ENCODE measurements at places on chromosomes 6 and 20.

GRCh38 chr6:94278146-94278545, 858.8 kb upstream of the EPHA7 start:
- DNase-seq: no peak

DNA sequence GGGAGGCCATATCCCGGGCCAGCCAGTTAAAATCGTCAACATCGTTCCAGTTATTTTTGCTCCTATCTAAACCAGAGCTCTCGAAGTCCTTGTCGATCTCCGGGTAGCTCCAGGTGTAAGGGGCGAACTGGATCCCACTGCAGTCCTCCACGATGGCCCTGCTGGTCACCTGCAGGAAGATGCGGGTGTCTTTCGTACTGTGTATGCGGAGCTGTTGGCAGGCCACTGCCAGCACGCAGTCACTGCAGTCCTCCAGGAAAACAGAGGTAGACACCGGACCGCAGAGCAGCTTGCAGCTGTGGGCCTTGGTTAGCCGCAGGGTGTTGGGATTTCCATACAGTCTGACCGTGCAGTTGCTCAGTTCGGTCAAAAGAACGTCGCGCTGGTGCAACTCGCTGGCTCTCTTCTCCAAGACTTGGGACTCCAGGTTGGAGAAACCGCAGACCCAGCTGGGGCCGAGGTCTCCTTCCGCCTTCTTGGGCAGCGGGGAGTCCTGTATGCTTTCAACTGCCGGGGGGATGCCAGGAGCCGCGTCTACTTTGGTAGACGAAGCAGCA, 742 bp downstream of the TBCC start:
- DNase-seq: no peak

DNA sequence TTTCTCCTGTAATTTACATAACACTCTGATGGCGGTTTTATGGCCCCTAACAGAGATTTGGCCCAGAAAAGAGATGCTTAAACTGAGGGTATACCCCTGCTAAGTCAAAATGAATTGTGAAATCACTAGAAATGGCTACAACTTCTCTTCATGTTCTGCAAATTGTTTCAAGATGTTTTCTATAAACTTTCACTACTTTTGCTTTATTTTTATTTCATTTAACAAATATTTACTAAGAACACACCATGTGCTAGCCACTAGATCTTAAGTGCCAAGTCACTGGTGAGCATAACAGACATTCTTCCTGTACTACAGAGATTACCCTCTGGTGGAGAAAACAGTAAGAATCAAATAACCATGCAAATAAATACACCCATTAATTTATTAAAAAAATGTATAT, 87.6 kb downstream of the KCNQ5 start:
- DNase-seq: no peak

DNA sequence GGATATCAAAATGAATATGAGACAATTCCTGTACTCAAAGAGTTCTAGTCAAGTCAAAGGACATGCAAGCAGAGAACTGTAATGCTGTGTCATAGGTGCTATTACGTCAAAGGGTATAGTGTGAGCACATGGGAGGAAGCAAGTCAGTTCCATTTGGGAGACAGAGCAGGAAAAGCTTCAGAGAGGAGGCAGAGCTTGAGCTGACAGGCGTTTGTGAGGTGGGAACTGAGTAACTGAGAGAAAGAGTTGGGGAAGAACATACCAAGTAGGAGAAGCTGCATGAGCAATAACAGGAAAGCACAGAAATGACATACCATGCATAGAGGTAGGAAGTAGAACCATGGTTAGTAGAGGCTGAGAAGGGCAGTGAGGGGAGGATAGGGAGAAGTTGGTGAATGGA, 15.2 kb upstream of the SSR1 start:
- no peak for DNase-seq

- no peak for DNase-seq
These were observed 143.5 kb downstream of the PDE7B start for GRCh38 chr6:135994857-135995544.

- DNase-seq: no peak
These were observed 248.3 kb downstream of the DHX35 start for GRCh38 chr20:39210341-39211036.

DNA sequence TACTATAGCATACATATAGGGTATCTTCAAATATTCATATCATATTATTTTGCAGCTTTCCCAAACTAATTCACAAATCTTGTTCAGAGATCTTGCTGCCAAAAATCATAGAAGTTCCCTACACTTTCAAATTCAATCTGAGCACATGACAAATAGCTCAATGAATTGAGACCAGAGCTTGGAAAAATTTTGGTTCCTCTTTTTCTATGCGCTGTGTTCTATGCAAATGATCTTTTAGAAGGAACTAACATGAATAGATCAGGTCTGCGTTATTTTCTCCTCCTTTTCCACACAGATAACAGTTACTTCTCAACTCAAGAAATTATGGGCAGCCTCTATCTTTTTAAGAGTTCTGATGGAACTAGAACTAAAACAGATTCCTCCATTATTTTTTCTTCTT, 316.3 kb downstream of the ARHGAP18 start:
- no peak for DNase-seq

GRCh38 chr6:110656492-110656891, 158.8 kb downstream of the CDK19 start:
- no peak for DNase-seq

- DNase-seq: peak; percentile 65
These were observed 5.1 kb downstream of the DEF6 start for GRCh38 chr6:35302604-35303241.

GRCh38 chr6:144123421-144123820, 26.9 kb upstream of the STX11 start:
- DNase-seq: no peak

DNA sequence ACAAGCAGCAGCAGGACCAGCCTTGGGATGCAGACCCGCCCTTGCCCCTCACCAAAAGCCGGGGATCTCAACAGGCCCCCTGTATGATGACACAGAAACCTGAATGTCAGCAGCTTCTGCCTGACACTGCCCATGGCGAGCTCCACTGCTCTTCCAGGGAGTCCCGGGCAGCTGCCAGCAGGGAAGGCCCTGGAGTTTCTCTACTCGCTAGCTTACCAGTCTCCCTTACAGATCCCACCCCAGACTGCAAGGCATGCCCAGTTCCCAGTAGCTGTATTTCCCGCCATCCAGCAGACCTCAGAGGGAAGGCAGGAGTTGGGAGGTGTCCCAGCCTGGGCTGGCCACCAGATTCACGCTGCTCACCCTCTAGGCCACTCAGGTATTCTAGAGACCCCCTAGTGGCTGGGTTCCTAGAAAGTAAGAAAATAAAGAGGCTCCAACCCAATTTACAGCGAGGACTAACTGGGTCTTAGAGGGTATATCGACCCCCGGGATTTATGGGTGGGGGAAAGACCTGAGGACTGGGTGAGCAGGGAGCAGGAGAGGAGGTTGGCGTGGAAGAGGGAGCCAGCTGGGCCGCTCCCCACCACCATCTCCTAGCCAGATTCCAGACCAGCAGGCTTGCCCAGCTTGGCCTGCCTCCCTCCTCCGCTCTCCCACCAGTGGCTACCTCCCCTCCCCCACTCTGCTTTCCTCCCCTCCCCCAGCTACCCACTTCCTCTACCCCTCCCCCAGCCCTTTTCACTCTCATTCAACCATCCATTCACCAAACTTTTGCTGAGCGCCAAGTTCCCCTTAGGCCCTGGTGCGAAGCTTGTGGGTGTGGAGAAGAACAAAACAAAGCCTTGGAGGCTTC, 9.7 kb upstream of the HMGA1 start:
- DNase-seq: no peak

DNA sequence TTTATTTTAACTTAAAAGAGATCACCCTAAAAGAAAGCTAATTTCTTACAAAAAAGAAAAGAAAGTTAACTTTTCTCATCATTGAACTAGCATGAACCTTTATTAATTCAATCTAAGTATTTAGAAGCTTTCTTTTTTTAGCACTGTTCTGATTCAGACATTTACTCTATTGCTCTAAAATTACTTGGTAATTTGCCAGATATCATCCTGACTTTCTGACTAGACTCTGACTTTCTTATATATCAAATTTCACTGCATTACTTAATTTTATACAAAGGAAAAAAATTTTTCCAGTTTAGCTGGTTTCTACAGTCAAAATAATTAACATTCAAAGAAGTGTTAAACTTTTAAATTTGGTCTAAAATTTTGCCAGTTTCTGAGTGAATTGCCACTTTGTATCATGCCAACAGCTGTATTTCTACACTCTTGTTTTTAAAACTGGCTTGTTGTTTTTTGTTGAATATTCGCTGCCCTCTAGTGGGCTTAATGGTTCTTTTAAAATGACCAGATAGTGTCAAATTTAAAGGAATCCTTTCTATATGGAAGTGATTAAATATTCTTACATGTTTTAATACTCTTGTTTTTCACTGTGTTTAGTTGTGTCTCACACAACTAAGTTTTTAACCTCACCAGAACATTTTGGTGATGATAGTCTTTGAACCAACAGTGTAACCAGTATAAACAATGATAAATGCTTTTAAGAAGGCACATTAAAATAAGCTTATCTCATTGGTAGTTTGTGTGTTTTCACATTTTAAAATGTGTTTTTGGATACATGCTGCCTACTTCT, 102.0 kb downstream of the POPDC3 start:
- no peak for DNase-seq

DNA sequence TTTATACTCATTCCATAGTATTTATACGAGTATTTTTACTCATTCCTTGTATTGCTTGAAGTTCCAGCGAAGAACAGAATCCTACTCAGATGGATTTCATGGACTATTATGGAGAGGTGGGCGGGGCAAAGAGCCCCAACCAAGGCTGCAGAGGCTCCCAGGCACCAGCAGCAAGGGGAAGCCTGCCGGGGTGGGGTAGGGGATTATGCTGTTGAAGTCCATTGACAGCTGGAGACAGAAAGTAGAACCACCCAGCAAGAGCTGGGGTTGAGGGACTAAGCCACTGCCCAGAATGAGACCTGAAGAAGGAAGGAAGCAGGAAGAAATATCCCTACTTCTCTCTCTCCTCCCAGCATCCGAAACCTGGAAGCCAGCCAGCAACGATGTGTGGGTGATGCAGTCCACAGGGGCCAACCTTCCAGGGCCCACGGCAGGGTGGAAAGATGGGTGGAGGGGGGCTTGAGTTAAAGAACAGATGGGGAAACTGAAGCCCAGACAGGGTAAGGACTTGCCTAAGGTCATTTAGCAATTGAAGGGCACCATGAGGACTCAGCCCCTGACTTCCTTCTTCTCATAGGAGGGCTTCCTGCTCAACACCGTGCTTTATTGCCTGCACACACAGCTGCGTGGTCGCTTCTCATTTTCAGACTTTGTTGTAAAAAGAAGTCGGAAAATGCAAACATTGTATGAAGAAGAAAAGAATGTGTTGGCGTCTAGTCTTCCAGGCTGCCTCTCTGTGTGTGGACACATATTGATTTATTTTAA, 18.3 kb upstream of the GTSF1L start:
- no peak for DNase-seq

GRCh38 chr20:64015635-64016034, 20.3 kb upstream of the C20orf204 start:
- DNase-seq: no peak
